ENCODE measurements at places on chromosomes 16 and 17.
A peak's percentile ranks its signal among the peaks of the same experiment; 100 is the strongest.

GRCh38 chr17:17845046-17845775 lies 8.4 kb upstream of the SREBF1 start:
- no peak for DNase-seq

DNA sequence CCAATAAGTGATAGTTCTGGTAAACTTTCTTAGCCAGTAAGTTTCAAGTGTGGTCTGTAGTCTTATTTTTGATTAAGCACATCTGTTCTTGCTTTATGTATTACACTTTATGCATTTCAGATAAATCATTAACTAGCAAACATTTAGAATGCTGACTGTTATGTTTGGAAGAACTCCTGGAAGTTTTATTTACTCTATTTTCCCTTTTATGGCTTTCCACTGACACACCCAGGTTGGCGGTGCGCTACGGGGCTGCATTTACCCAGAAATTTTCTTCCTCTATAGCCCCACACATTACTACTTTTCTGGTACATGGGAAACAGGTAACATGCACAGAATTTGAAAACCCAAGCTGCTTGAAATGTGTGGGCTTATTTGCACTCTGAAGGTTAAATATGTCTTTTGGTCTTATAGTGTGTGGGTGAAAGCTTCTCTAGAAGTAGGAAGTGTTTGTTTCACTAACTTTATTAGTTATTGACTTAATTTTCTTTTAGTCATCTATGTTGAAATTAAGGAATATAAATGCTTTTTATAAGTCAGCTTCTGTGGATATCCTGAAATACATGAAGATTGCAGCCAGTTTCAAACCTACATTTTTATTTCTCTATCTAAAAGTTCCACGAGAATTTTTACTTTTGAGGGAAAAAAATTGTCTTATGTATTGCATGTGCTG lies 203.7 kb downstream of the PHKB start:
- no peak for DNase-seq

DNA sequence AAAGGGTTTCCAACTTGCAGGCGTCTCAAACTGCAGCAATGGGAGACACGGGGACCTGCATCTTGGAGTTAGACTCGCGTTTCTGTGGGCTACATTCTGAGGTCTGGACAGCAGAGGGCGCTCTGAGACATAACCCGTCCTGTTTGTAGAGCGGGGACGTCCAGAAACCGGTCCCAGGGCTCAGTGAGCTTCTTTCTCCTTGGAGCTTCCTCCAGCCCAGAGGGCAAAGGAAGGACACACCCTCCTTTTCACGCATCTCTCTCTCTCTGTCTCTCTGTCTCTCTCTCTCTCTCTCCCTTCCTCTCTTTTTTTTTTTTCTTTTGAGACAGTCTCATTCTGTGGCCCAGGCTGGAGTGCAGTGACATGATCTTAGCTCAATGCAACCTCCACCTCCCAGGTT lies 19.8 kb downstream of the COX4I1 start:
- peak; percentile 82 for DNase-seq

GRCh38 chr16:1772908-1773702 lies at the start of gene MRPS34:
Gene MRPS34, minus strand, starts transcription at chr16:1773134. Its CDS starts 15 bp downstream, at chr16:1773119.
- DNase-seq = peak; percentile 81

DNA sequence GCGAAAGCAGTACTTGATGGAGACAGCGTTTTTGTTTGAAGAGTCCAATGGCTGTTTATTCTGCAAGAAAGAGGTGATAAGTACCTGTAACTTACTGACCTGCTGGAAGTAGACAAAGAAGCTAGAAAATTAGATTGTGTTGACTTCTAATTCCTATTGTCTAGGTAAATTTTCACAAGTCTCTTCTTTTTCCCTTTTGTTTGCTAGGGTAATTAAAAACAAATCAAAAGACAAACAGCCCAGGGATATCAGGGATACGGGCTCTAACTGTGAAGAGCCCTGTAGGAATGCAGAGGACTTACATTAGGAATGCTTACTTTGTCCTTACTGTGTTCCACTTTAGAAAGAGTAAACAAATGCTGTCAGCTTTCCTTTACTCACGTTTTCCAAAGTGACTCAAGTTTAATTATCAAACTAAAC lies 7.0 kb downstream of the PSME3IP1 start:
- DNase-seq = no peak

GRCh38 chr17:57735230-57735629 lies 9.9 kb downstream of the CCDC182 start:
- no peak for DNase-seq

DNA sequence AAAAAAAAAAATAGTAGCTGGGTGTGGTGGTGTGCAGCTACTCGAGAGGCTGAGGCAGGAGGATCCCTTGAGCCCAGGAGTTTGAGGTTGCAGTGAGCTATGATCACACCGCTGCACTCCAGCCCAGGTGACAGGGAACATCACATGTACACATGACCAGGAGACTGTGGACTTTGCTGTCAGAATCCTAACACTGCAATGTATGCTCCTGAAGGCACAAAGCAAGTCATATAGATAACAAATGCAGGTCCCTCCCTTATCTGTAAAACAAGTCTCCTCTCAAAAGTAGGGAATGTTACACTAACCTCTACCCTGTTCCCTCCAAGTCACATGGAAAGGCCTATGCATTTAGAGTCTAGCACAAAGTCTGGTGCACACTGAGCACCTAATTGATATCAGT lies 48.5 kb downstream of the ARHGAP17 start:
- DNase-seq = no peak

GRCh38 chr16:84836234-84836647 lies 16.5 kb downstream of the CRISPLD2 start:
- no peak for DNase-seq

DNA sequence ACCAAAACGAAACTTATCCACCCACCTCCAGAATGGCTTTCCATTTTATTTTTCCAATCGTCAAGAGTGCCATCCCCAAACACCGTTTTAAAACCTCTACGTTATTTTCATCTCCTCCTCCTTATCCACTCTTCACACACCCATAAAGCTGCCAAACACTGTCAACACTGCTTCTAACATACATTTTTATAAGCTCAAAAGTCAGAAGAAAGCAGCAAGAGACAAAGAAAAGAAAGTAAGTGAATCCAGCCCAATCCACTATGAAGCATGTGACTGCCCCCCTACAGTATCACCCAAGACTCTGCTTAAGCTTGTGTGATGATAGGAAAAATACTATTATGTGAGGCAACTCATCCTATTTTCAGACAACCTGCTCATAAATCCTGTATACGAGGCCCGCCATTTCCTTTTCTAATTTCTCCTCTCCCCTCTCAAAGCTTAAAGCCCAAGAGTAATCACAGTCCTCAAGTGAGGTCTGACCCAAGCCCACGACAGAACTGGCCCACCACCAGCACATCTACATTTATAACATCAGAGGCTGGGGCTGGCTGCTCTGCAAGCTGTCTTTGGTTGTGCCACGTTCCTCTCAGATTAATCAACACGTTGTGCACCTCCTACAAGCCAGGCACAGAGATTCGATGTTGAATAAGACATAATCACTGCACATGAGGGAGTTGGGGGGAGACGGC lies 16.3 kb downstream of the USP31 start:
- no peak for DNase-seq

DNA sequence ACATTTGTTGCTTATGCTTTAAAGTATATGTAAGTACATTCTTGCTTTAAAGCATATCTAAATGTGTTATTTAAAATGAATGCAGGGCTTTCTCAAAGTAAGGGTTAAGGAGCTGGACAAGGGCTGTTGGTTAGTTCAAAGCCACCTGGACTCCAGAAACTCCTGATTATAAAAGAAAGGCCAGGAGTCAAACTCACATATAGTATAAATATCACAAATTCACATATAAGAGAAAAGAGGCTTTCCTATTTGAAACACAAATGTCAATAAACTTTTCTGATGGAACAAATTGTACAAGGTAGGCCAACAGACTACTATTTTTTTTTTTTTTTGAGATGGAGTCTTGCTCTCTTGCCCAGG lies 84.5 kb upstream of the CORO6 start:
- no peak for DNase-seq

DNA sequence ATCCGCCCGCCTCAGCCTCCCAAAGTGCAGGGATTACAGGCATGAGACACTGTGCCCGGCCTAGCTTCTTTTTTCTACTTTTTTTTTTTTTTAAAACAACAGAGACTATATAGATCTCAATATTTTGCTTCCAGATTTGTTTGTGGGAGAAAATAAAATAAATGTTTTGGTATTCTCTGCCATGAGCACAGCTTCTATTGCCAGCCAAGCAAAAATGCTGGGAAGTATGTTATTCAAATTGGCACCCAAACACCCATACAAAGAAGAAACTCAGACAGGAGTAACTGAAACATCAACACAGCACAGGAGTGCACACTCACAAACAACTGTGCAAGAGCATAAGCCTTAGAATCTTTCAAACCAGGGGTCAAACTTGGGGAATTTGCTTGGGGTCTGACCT lies 37.2 kb upstream of the CLEC3A start:
- no peak for DNase-seq

- DNase-seq = no peak
Observed at GRCh38 chr17:75506134-75506533, 9.2 kb downstream of the CASKIN2 start.

DNA sequence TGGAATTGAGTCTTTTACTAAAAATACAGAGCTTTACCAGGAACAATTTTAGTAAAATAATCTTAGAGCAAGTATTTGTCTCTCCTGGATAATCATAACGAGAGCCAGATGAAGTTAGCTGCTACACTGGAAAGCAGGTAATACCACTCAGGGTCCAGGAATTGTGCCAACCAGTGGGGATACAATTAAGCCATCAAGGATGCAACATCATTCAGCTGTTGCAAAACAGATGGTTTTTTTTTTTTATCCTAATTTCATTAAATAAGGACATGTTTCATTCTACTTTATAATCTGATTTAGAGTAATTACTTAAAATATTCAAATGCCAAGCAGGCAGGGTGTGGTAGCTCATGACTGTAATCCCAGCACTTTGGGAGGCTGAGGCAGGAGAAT lies 10.2 kb downstream of the MMD start:
- no peak for DNase-seq

DNA sequence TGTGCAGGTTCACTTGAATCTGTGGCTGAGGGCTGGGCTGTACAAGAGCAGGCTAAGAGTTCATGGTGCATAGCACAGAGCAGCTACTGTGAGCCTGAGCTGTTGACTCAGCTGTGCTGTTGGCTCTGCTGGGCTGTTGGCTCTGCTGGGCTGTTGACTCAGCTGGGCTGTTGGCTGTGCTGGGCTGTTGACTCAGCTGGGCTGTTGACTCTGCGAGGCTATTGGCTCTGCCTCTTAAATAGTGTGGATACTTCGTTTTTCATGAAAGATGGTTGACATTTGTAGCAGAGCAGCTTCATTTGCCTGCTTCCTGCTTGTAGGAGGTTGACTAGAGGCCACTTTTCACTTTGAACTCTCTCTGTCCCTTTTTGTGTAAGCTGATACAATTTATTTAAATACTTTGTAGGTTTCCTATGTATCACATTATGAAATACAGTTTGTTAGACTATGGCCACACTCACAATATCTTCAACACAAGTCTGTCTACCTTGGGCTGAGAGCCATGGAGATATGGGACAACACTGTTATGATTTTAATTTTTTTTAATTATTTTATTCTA lies 40.3 kb upstream of the CCNF start:
- DNase-seq = no peak

GRCh38 chr17:33562792-33563191 lies 269.7 kb upstream of the ASIC2 start:
- DNase-seq = no peak

DNA sequence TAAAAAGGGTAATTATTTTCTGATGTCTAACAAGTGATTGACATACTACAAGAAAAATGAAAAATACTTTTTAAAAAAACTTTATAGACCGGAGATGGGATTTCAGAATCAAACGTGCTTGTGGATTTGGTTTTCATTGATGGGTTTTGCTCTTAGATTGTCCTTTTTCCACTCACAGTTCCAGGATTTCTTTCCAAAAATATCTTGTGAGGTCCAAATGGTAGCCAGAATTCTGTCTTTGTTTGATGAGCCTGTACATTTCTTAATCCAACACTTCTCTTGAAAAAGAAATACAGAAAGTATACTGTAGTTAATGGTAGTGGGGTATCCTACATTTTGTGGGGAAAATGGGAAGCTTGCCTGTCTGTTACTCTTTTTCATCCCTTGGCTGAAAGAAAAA lies 329.3 kb downstream of the KCNJ2 start:
- no peak for DNase-seq

GRCh38 chr16:5427571-5427970 lies 330.0 kb upstream of the EEF2KMT start:
- no peak for DNase-seq

GRCh38 chr17:11406716-11407115 lies 165.7 kb downstream of the SHISA6 start:
- no peak for DNase-seq

DNA sequence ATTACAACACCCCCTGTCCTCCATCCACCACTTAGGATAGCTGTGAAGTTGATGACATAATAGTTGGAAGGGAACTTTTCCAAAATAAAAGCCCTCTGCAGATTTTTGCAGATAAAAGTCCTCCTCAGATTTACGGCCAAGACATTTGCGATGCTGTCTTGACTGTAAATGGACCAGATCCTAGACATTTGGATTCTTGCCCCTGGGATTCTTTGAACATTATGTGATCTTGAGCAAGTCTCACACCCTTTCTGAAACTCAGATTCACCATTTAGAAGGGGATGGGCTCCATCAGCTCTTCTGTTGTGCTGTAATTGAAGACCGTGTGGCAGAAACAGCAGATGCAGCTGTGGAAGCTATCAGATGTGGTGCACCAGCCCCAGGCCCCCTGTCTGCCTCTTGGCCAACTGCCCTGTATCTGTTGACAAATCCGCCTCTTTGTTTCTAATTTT lies 153.9 kb upstream of the CACNG3 start:
- no peak for DNase-seq

GRCh38 chr17:56314026-56314425 lies 160.8 kb downstream of the ANKFN1 start:
- DNase-seq = no peak

DNA sequence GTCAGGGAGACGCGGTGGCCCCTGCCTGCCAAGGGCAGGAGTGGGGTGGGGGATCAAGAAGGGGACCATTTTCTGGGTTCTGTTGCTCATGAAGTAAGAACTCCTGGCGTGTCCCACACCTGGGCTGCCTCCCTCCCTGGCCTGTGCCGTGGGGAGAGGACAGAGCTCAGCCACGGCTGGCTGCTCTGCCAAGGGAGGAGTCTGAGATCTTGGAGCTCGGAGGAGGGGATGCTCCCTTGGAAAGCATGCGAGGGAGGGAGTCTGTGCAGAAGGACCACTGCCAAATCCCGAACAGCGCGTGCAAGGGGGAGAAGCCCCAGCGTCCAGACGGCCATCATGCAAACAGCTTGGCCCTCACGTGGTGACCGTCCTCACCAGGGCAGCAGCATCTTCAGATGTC lies 64.2 kb upstream of the ZNF469 start:
- DNase-seq = no peak

GRCh38 chr17:59634632-59635541 lies 15.2 kb downstream of the CLTC start:
- DNase-seq = no peak

GRCh38 chr17:3590768-3591167 lies 18.4 kb downstream of the TRPV1 start:
- no peak for DNase-seq

GRCh38 chr16:70692873-70693671 lies 7.2 kb upstream of the MTSS2 start:
- no peak for DNase-seq

Measured in CD4-positive, alpha-beta T cell treated with Interleukin-15 for 4 hours (primary cell).